ENCODE measurements at places on chromosomes 5 and 9. TPM values are rescaled to one million over a fixed set of nuclear protein-coding genes. Genes with fewer than 3 reads are reported as not detected.

Gene TSSK1B
- not detected for total RNA-seq

Gene LAMC3
- 2.1 TPM for total RNA-seq

Gene PPP2R2B
- total RNA-seq, result 0.09 TPM

Gene INSL4
- total RNA-seq, result 17.1 TPM

Gene RANBP6
- total RNA-seq, result 13.8 TPM

Measured in A549 treated with dexamethasone at 1 μM for 4 hours (cell line).